ENCODE measurements at places on chromosomes 2 and 18.

GRCh38 chr18:60568220-60568619, 195.6 kb upstream of the MC4R start:
- DNase-seq, result no peak

GRCh38 chr18:13359210-13359609, 140.7 kb downstream of the LDLRAD4 start:
- no peak for DNase-seq

GRCh38 chr2:175964195-175964594, 37.9 kb downstream of the LNPK start:
- DNase-seq, result peak; percentile 22

GRCh38 chr18:58769321-58769720, 95.4 kb upstream of the ZNF532 start:
- DNase-seq, result no peak

GRCh38 chr2:179262077-179262660, 2.5 kb downstream of the SESTD1 start:
- no peak for DNase-seq

- no peak for DNase-seq
Observed at GRCh38 chr2:10977621-10978020, 65.9 kb downstream of the KCNF1 start.

- peak; percentile 82 for DNase-seq
Observed at GRCh38 chr2:110105608-110106467, 9.8 kb downstream of the MALL start.

DNA sequence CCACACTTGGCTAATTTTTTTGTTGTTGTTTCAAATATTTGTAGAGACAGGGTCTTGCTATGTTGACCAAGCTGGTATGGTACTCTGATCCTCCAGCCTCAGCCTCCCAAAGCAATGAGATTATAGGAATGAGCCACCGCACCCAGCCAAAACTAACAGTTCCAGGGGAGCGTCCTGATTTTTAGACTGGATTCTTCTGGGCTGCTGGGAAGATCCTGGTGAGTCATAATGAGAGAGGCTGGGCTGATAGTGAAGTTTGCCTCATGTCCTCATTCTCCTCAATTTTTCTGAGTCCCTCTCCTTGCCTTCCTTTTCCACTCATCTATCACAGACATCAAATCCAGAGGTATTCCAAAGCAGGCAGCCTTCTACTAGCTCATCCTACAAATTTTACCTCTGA, 81.3 kb downstream of the VSNL1 start:
- DNase-seq, result no peak

- no peak for DNase-seq
Observed at GRCh38 chr2:232873292-232873908, 3.3 kb downstream of the SNORC start.

GRCh38 chr2:207546822-207547221, 17.1 kb downstream of the CREB1 start:
- no peak for DNase-seq

DNA sequence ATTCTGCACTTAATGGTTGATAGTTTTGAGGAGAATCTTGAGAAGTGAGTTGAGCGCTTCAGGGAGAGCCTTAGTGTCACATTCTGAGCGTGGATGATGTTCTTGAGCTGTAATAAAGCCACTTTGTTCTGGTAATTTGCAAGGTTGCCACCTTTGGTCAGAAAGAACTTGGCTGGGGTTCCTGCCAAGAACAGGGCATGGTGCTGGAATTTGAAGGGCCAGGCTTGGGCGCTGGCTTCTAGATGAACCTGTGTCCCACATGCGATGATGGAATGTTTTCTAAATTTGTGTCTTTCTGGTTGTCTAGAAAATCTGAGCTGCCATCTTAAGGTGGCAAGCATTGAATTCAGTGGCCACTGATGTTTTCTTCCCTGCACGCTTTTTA, 124.1 kb upstream of the EML6 start:
- no peak for DNase-seq

DNA sequence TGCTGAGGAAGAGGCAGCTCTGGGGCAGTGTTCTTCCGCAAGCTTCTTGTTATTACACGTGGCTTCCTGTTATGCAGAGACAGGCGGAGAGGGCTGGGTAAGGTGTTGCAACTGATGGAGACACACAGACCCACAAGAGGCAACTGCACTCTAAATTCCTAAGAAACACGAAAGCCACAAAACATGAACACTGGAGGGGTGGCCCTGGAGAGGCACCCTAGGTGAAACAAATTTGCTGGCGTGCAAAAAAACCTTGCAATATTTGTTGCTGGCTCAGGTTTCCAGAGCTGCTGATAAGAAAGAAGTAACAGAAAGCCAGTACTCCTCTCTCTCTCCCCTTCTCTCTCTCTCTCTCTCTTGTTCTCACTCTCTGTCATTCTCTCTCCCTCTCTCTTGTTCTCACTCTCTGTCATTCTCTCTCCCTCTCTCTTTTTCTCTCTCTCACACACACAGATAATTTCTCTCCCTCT, 31.8 kb downstream of the ARHGAP25 start:
- peak; percentile 72 for DNase-seq

DNA sequence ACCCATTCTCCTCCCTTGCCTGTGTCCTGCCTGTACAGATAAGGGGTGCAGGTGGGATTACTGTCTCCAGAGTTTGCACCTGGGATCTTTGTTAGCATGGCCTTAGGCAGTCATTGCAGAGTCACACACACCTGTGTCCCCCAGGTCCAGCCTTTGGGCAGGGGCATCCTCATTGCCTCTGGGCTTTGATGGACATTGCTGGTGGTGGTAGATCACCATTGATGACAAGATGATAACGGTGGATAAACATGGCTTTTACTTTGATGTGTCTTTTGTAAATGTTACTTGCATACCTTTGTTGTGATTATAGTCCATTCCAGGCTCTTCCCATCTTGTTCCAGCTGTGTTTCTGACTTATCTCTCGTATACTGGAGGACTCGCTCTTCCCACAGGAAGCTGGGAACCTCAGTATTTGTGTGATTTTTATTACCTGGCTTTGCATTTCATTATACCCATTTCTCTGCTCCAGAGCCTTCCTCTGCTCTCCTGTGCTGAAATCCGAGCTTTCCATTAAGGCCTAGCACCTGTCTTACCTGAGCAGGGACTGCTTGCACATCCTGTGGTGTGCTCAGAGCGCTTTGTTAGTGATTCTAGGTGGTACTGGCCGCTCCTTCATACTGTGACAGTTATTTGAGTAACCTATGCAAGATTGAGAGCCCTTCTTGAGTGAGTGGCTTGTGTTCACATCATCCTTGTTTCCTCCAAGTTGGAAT, 79.2 kb downstream of the PTPRM start:
- no peak for DNase-seq

DNA sequence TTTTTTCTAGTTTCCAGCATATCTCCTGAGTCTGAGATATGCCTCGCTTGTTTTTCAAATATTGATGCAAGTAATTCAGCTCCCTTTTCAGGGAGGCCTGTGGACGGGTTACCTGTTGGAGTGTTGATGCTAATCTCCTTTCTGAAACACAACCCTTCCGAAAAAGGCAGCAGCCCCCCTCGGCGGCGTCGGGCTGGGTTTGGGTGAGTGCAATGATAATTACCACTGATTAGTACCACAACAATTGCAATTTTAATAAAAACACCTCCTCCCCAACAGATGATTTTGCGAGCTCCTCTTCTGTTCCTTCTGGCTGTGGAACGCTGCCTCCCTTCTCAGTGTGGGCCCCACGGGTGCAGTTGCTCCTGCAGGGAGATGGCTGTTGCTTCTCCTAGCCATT, 66.3 kb downstream of the PTGR3 start:
- no peak for DNase-seq

GRCh38 chr18:48982266-48982665, 31.5 kb upstream of the SMAD7 start:
- no peak for DNase-seq

GRCh38 chr2:120961396-120961795, 225.7 kb downstream of the GLI2 start:
- DNase-seq, result no peak

GRCh38 chr2:216082117-216082711, 495 bp downstream of the TMEM169 start:
- DNase-seq, result no peak

- no peak for DNase-seq
Observed at GRCh38 chr18:10100196-10100595, 186.4 kb downstream of the VAPA start.

GRCh38 chr18:75339936-75340605, 87.4 kb downstream of the SMIM21 start:
- DNase-seq, result no peak

- DNase-seq, result no peak
Observed at GRCh38 chr2:15614545-15615300, 23.1 kb downstream of the DDX1 start.

DNA sequence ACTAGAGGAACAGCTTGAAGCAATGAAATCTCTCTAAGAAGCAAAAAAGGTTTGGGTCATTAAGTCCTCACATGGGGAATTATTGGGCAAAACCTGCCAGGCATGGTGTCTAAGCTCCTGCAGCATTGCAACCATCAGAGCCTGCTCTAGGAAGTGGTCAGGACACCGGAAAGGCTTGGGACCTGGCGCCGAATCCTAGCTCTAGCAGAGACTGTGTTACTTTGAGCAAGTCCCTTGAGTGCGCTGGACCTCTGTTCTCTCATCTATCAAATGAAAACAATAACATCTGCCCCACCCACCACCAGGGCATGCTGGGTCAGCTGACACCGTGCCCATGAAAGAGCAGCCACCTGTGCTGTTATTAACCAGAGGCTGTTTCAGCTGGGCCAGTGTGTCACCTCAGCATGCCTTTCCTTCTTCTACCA, 6.3 kb downstream of the TMEM127 start:
- peak; percentile 53 for DNase-seq

GRCh38 chr2:230306474-230306873, 20.5 kb upstream of the SP140L start:
- DNase-seq, result no peak

DNA sequence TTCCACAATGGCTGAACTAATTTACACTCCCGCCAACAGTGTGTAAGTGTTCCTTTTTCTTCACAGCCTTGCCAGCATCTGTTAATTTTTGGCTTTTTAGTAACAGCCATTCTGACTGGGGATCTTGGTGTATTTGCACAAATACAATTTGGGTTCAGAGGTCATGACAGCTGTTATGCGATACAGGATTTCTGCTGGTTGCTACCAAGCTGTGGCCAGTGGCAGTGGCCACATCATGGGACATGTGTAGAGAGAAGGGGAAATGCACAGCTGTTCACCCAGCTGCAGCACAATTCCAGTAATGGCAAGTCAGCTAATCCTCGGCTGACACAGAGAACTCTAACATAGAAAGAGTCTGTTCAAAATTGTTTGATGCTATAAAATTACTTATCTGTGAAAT, 21.0 kb upstream of the SELENOI start:
- DNase-seq, result no peak

DNA sequence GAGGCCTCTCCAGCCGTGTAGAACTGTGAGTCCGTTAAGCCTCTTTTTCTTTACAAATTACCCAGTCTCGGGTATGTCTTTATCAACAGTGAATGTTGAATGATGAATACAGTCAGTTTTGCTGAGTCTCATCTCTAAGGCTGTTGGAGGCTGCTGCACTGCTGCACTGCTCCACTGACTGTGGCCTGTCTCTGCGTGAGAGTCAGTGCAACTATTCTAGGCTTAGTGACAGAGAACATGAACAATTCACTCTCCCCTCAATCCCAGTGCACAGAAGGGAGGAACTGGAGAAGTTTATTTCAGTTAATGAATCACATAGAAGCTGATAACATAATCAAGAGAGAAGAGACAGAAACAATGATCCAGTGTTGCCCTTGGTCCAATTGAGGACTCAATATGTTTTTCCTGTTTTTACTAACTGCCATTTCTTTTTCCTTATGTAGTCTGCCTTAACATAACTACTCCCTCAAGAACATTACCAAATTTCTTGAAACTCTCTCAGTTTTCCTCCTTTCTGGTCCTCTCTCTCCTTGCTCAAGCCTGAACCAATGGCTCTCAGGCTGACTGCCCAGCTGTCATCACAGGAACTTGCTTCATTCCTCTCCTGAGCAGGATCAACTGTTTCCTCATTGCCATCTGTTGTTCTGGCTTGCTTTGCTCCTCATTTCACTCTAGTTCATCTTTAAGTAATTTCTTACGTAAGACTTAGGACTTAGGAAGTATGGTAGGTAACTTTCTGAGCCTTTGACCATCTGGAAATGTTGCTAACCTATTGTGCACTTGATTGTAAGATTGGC, 483.2 kb downstream of the METTL4 start:
- no peak for DNase-seq

DNA sequence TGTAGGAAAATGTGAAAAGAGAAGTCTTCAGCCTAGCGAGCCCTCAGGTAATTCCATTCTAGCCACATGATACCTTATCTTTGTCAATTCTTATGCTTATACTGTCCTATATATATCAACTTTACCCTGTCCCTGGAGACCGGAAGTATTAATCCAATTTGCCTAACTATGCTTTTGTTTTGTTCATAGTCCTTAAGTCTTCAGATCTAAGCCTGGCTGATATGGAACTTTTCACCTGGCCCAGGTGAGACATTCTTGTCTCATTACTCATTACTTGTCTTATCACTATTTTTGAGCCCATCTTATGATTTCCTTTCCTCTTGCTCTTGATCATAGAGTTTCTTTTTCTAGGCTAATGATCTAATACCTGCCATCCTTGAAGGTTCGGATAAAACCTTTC, 194.1 kb upstream of the FANCL start:
- no peak for DNase-seq

- no peak for DNase-seq
Observed at GRCh38 chr2:120275617-120276400, 23.2 kb downstream of the RALB start.

DNA sequence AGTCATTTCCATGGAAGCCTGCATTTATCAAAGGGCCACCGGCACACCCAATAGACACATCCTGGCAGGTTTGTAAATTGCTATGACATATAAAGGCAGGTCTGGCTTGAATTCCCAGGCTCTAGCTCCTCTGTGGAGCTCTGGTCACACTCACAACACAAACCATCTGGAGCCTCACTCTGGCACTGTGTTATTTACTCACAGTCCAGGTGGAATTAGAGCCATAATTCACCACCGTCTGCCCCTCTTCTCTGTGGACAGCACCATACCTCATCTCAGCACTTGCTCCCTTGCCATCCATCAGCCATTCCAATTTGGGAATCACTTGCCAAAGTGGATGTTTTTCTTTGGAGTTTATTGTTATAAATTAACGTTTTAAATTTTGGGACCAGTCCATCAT, 84.3 kb upstream of the OSR1 start:
- no peak for DNase-seq
